ENCODE measurements at places on chromosomes 3 and 15.

GRCh38 chr3:177552051-177552450, 354.8 kb upstream of the TBL1XR1 start:
- no peak for DNase-seq

DNA sequence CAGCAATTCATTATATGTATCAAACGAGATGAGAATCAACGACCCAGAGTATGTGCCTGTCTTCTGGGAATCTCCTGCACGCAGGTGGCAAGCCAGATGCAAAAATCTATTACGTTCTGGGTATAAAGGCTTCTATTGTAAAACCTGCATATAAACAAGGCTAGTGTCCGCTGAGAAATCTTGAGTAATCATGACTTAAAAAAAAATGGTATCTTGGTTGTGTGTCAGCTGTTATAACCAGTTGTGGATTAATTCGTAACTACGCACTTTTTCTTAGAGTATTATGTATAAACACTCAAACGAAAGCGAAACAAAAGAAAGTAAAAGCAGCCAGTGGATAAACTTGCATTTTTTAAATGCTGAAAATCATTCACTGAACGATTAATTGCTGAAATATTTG, 509.1 kb downstream of the RSL24D1 start:
- DNase-seq = no peak

- DNase-seq = no peak
These were observed 23.0 kb upstream of the RETNLB start for GRCh38 chr3:108780235-108780634.

- DNase-seq = no peak
These were observed 60.2 kb upstream of the TSEN2 start for GRCh38 chr3:12423918-12424630.

- DNase-seq = no peak
These were observed 167.0 kb upstream of the UBE2E2 start for GRCh38 chr3:23035927-23036640.

DNA sequence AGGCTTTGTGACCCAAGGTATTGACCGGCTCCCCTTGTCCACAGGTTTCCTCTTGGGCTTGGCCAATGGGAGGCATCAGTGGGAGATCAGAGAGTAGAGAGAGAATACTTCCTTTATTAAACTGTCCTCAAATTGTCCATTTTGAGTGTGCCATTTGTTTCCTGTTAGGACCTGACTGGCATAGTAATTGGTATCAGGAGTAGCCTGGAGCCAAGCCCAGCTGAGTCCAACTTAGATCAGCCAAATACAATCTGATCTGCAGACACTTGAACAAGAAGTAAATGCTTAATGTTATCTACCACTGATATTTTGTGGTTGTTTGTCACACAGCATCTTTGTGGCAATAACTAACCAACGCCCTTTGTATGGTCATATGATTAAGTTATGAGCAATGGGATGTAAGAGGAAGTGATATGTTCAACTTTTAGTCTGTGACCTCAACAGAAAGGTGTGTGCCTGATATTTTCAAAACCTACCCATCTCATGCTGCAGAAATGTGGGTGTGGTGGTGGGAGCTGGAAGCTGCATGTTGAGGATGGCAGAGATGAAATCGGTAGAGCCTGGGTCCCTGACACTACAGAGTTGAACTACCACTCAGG, 13.3 kb downstream of the MYD88 start:
- DNase-seq = no peak

All from stimulated activated CD8-positive, alpha-beta memory T cell treated with anti-CD3 and anti-CD28 coated beads, Interleukin-4, amount 100 ng/mL, for 1 hour (primary cell).